B cell (primary cell): ENCODE measurements at places on chromosomes 16 and 17.
A peak's percentile ranks its signal among the peaks of the same experiment; 100 is the strongest.

- DNase-seq: peak; percentile 10
Observed at GRCh38 chr17:43018008-43018853, 4.0 kb downstream of the VAT1 start.

DNA sequence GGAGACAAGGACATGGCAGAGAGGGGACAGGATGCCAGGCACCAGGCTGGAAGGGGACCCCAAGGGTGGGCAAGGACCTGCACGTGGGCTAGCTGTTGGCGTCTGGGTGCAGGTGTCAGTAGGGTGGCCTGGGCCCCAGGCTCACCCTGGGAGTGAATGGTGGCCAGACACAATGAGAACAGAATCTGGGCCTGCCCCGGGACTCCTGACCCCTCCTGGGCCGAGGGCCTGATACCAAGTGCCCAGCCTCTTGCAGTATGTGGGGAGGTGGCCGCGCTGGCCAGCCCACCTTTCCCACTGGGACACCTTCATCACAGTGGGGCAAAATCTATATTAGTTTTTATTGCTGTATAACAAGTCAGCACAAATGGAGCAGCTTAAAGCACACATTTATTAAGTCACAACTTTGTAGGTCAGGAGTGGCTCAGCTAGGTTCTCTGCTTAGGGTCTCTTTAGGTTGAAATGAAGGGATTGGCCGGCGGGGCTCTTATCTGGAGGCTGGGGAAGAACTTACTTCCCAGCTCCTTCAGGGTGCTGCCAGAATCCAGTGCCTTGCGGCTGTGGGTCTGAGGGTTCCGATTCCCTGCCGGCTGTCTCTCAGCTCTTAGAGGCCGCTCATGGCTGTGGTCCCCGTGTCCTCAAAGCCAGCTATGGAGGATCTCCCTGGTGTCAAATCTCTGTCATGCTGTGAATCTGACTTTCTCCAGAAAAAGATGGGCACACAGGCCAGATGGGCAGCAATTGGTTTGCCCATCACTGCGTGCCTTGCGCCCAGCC lies 3.6 kb downstream of the PRSS33 start:
- DNase-seq: no peak

DNA sequence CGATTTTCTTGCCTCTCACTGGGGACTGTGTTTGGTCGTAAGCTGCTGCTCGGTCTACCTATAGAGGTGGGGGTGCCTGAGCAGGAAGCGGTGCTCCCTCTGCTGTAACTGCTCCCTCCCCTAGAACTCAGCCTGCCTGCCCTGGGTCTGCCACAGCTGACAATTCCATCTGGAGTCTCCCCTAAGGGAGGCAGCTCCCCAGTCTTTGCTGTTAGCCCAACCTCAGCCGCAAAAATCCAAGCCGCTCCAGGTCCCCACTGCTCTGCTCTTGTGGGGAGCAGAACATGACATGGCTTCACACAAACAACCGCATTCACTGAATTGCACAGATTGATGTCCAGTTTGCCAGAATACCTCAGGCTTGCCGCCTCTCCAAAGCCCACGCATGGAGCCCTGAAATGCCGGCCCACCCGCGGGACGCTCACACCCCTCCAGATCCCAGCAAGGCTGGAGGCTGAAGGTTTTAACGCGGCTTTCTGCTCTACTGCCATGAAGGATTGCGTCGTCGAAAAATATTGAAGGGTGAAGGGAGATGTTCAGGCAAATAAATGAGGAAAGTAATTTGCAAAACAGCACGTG lies 221.5 kb upstream of the FOXF1 start:
- no peak for DNase-seq

DNA sequence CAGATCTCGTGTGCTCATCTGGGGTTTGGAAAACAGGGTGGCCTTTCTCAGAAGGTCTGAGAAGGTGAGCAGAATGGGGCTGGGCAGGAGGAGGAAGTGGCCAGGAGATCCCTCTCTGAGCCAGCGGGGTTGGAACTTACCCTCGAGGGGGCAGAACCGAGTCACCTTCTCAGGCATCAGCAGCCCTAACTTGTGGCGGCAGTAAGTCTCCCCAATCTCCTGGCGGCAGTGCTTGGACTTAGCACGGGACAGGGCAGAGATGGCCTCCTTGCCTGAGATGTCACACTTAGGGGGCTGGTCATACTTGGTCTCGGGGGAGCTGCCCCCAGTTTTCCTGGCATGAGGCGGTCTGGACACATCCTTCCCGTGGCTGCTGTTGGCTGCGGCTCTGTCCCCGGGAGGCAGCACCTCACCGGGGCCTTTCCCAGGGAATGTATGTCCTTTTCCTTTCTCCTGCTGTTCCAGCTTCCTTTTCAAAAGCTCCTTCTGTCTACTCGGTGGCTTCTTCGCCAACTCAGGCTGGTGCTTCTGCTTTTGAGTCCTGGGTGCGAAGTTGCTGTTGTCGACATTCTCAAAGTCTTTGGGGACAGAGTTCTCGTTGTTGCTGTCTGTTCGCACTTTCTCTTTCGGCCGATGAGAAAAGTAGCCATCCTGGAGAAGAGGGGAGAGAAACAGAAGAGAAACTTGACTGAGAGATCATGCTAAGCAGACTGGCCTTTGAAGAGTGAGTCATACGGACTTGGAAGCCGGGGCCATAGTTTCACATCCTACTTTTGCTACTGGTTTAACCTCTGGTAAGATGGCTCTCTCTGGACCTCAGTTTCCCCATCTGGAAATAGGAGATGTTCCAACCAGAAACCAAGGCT lies 211.7 kb downstream of the XYLT1 start:
- peak; percentile 58 for DNase-seq

GRCh38 chr16:7946142-7946541 lies 613.5 kb downstream of the RBFOX1 start:
- DNase-seq: no peak

DNA sequence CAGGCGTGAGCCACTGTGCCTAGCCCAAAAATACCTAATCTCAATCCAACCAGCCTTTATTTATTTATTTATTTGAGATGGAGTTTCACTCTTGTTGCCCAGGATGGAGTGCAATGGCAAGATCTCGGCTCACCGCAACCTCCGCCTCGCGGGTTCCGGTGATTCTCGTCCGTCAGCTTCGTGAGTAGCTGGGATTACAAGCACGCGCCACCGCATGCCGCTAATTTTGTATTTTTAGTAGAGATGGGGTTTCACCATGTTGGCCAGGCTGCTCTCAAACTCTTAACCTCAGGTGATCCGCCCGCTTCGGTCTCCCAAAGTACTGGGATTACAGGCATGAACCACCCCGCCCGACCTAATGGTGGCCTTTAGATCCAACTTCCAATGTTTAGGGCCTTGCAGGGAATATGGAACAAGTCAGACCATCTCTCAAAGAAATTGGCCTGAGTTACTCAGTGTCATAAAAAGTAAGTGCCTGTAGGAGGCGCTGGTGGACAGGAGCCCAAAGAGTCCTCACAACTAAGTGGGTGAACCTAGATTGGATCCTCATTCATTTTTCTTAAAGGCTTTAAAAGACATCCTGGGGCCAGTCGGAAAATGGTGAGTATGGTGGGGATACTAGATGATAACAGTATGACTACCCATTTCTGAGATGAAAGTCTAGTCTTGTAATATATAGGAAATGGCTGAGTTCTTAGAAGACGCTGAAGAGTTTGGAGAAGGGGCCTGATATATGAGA lies 4.6 kb downstream of the ZSCAN10 start:
- DNase-seq: peak; percentile 68

GRCh38 chr16:8972843-8973586 lies 9.3 kb upstream of the USP7 start:
- no peak for DNase-seq

DNA sequence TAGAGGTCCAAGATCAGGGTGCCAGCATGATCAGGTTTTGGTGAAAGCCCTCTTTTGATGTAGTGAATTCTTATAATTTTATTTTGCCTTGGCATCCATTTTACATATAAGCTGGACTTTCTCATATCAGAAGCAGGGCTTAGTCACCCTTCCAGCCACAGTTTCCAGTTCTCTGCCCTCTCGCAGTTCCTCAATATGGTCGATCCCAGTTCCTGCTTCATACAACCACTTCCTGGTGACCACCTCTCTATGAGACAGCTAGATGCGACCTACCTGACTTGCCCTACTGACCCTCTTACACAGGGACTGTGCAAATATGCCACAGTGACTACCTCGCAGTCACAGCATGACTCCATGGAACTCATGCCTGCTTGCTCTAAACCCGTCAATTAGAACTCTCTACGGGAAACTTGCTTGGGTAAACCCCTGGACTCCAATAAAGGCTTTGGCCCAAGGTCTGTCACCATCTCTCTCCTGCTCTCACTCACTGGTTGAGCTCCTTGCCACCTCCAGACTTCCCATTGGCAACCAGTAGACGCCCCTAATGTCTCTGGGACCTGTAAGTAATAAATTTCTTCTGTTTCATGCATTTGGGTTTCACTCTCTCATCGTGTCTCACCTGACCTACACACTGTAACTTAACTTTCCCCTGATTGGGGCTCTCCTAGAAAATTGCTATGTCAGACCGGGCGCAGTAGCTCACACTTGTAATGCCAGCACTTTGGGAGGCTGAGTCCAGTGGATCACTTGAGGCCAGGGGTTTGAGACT lies 21.4 kb downstream of the CD300LG start:
- DNase-seq: no peak

DNA sequence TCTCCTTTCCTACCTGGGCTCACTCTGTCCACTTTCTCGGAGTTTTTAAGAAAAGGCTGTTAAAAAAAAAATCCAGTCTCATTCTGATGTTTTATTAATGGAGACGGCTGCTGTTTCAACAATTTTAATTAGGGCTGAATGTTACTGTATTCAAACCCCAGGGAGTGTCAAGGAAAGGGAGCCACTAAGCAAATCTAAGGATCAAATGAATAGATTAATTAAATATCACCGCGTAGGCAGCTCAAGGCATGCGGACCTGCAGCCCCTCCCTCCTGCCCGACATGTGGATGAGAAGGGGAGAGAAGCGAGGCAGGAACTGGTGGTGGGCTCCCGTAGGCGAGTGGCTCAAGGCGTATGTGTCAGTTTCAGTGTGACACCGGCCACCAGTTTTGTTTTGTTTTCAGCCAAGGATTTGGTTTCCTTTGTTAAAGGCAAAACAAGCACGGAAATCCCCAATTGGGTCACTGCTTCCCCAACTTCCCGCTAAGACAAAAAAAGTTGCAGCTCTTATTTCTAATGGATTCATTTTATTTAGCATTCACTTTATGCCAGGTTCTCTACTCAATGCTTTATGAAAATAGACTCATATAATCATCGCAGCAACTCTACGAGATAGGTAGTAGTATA lies 110.6 kb downstream of the GP2 start:
- DNase-seq: no peak

DNA sequence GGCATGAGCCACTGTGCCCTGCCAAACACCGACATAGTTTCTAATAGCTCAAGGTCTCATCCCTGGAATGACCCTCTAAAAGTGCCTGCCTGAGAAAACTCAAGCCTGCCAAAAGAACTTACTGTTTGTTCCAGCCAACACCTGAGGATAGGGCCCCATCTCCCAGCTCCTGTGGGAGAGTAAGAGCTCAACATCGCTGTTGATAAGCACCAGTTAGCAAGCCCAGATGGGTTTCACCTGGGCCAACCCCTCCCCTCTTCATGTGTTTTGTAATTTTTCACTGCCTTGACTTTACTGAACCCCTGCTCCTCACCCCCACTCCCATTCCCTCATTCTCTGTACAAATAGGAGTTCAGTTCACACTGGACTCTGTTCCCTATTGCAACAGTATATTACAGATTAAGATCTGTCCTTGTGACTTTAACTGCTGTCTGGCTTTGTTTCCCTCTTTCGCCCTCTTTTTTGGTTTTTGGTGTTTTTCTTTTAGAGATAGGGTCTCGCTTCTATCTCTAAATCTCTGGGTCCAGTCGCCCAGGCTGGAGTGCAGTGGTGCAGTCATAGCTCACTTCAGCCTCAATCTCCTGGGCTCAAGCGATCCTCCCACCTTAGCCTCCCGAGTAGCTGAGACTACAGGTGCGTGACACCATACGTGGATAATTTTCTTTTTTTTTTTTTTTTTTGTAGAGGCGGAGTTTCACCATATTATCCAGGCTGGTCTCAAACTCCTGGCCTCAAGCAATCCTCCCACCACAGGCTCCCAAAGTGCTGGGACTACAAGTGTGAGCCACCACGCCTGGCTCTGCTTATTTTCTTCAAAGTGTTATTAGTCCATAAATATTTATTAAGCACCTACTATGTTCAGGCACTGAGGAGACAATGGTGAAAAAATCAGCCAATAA lies 12.3 kb downstream of the NUPR1 start:
- DNase-seq: no peak

DNA sequence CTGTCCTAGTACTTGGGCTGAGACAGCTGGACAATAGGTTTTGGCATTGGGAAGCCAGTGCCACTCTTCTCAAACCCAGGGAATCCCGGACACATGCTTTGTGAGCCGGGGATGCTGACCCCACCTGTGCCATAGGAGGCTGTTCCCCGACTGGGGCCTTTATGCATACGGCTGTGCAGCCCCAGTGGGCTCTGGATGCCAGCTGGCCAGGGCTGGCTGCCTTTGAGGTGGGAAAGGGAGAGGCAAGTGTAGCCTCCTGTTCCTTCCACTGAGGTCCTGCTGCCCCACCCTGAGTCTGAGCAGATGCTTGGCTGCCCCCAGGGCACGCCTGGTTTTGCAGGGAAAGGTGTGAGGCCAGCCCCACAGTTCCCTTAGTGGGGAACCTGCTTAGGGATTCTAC lies 105.7 kb downstream of the CCDC182 start:
- no peak for DNase-seq

DNA sequence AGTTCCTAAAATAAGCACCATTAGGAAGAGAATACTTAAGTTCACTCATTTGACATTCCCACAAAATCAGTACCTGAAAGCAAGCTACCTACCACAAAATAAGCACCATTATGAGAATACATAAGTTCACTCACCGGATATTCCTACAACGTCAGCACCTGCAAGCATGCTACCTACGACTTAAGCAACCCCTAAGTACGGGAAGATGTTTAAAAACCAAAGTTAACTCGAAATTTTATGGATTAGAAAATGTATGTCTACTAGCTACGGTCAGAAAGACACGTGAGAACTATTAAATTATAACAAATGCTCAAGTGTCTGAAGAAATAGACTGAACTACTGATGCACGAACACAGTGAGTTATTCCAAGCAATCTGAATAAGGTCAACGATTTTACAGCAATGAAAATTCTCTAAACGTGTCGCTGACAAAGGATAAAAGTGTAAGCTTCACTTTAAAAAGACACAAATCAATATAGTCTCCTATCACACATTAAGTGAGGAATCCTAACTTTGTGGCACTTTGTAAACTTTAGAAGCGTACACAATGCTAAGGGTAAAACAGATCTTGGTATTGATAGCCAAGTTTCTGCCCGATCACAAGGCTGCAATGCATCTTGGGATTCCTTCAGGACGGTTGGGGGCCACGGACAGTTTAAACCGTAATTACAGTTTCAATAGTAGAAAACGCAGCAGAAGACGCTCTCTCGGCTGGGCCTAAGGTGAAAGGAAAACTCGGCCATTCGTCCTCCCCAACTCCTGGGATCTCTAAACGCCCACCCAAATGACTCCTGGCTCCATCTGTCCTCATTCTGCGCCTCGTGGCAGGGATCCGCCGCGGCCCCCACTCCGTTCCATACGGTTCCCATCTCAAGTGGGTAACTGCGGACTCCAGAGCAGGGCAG lies 1.3 kb downstream of the GSPT1 start:
- DNase-seq: peak; percentile 49

- no peak for DNase-seq
Observed at GRCh38 chr16:894841-895240, 75.9 kb downstream of the LMF1 start.
